NCI-H2081 (cell line): ENCODE measurements at places on chromosomes 4 and X.

GRCh38 chr4:138665851-138666250, 349.7 kb upstream of the NOCT start:
- no peak for DNase-seq

GRCh38 chr4:26197018-26197779, 123.6 kb upstream of the RBPJ start:
- DNase-seq: no peak

- no peak for DNase-seq
These were observed 64.0 kb downstream of the KCNIP4 start for GRCh38 chr4:21884615-21885014.

GRCh38 chrX:87299563-87300160, 217.9 kb upstream of the KLHL4 start:
- peak; percentile 28 for DNase-seq

- no peak for DNase-seq
These were observed 164.9 kb upstream of the KLF3 start for GRCh38 chr4:38499101-38499500.
